ENCODE measurements at places on chromosomes 2 and 18.

DNA sequence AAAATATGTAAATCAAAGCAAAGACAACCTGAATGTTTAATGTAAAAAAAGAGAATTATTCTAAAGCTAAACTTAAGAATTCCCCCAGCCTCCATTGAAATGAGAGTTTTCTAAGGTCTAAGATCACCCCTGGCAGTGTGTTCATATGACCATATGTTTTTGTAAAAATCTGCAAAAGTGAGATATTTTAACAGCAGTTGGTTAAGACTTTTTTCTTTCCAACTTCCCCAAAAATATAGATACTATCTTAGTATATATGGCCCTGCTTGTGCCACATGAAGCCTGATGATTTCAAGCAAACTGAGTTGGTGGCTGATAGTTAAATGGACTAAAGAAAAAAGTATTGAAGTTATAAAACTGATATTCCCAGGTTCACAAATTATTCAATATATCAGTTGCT lies 35.4 kb downstream of the ZNF804A start:
- no peak for DNase-seq

- DNase-seq = no peak
Observed at GRCh38 chr2:143771939-143772338, 642.7 kb downstream of the ARHGAP15 start.

- DNase-seq = no peak
Observed at GRCh38 chr2:221561770-221562169, 10.3 kb downstream of the EPHA4 start.

- no peak for DNase-seq
Observed at GRCh38 chr2:106009096-106009495, 185.0 kb downstream of the UXS1 start.

- DNase-seq = no peak
Observed at GRCh38 chr18:49869354-49869753, 56.0 kb upstream of the ACAA2 start.

DNA sequence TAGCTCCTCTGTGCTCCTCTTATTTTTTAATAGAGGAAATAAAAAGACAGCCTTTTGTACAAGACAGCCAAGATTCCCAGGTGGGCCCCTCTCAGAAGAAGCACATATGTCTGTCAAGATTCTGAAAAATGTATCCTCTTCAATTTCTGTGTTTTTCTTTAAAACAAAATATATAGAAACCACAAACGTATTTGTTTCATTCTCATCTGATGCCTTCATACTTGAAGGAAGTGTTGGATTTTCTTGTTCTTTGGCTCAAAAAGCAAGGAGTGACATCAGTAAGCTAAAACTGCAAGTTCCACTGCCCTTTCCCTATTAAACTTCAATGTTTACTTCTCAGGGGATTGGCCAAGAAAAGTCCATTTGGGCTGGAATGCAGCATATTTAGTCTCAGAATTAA lies 193.8 kb upstream of the OSR1 start:
- DNase-seq = no peak

- no peak for DNase-seq
Observed at GRCh38 chr2:119431976-119432850, 559 bp downstream of the TMEM37 start.

GRCh38 chr2:195162194-195162593 lies 494.8 kb upstream of the SLC39A10 start:
- DNase-seq = no peak

GRCh38 chr18:47606526-47606925 lies 323.9 kb downstream of the SMAD2 start:
- DNase-seq = no peak

- DNase-seq = no peak
Observed at GRCh38 chr2:36351736-36352349, 3.7 kb upstream of the CRIM1 start.

GRCh38 chr18:60018618-60019462 lies 119.0 kb downstream of the PMAIP1 start:
- DNase-seq = no peak

GRCh38 chr2:75562513-75562864 lies 1.8 kb upstream of the EVA1A start:
- DNase-seq = no peak

DNA sequence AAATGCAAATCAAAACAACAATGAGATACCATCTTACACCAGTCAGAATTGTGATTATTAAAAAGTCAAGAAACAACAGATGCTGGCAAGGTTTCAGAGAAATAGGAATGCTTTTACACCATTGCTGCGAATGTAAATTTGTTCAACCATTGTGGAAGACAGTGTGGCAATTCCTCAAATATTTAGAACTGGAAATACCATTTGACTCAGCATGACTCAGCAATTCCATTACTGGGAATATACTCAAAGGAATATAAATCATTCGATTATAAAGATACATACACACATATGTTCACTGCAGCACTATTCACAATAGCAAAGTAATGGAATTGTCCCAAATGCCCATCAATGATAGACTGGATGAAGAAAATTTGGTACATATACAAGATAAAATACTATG lies 516.7 kb downstream of the ERBB4 start:
- DNase-seq = no peak

GRCh38 chr2:23381084-23381483 lies 3.9 kb upstream of the KLHL29 start:
- no peak for DNase-seq

DNA sequence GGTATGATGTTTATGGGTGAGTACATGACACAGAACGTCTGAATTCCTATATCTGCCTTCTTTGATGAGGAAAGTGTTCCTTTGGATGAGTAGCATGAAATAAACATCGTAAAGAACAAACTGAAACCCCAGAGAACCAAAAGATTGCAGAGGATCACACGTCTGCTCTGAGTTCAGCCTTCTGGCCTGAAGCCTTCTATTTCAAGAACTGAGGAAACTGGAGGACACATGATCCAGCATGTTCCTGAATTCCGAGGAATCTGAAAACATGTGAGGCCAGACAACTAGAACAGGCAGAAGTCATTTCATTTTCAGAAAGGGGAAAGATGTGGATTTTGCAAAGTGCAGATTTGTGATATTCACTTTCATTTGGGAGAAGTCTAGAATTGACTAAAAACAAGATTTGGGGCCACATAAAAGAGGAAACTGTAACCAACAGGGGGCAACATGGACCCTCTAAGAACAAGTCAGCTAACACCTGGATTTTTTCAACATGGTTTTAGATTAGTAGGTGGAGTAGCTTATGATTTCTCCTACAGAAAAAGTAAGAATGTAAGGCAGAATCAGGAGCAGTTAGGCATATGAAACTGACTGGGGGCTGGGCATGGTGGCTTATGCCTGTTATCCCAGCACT lies 8.3 kb downstream of the SULT6B1 start:
- DNase-seq = no peak

GRCh38 chr18:78242254-78242643 lies 737.4 kb upstream of the SALL3 start:
- DNase-seq = no peak

DNA sequence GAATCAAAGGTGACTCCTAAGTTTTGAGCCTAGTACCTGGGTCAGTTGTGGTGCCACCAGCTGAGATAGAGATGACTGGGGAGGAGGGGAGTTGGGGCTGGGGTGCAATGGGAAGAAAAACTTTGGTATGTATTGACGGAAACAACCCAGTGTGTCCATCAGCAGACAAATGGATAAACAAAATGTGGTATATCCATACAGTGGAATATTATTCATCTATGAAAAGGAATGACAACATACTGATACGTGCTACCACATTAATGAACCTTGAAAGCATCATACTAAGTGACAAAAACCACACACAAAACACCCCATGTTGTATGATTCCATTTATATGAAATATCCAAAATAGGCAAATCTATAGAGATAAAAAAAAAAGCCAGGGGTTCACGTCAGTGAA lies 41.1 kb upstream of the GPR155 start:
- DNase-seq = no peak

- DNase-seq = no peak
Observed at GRCh38 chr2:101962309-101962708, 29.5 kb upstream of the IL1R2 start.

GRCh38 chr18:34223164-34223892 lies 1.4 kb downstream of the NOL4 start:
- no peak for DNase-seq

- no peak for DNase-seq
Observed at GRCh38 chr18:36640021-36640952, 188.5 kb downstream of the TPGS2 start.

DNA sequence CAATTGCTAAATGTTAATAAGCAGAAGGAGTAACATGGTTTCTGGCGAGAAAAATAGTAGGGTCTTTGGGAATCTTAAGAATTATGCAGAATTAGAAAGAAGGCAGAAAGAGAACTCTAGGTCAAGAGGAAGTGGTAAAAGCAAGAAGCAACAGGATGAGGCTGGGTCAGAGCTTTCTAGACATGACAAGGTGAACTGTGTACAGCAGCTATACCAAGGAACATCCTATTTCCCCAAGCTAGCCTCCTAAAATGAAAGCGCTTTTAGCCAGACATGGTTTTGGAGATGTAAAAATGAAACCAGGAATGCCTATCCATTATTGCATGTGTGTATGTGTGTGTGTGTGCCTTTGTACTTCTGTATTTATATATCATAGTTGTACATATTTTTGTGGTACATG lies 42.3 kb upstream of the STAT1 start:
- DNase-seq = no peak

DNA sequence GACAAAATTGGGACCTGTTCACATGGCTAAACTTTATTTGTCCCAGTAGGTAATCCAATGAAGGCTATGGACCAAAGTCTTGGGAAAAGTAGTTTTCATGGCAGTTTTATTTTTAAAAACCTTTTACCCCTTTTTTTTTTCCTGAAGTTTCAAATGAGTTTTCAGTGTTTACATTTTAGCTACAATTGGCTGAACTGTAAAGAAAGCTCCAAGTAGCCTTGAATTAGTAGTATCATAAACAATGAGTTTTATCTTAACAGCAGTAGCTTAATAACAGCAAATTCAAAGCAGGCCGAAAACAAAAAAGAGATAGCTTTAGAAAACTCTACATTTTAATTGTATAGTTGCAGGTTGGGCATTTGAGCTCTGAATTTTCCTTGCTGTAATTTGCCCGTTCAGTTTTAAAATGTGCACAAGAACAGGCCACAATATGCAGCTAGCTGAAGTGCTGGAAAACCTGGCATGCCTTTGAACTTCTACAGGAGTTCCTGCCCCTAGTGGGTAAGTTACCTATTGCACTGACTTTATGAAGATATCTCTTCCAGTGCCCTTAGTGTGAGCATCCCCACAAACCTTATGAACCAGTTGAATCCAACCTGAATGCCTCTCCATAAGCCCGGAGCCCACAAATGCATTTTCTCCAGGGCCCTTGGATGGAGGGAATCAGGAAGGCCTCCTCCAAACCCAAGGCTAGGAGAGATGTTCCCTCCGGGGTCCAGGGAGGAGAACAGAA lies 106.7 kb downstream of the XRCC5 start:
- no peak for DNase-seq

GRCh38 chr2:218986148-218986761 lies 1.3 kb upstream of the FEV start:
- no peak for DNase-seq

DNA sequence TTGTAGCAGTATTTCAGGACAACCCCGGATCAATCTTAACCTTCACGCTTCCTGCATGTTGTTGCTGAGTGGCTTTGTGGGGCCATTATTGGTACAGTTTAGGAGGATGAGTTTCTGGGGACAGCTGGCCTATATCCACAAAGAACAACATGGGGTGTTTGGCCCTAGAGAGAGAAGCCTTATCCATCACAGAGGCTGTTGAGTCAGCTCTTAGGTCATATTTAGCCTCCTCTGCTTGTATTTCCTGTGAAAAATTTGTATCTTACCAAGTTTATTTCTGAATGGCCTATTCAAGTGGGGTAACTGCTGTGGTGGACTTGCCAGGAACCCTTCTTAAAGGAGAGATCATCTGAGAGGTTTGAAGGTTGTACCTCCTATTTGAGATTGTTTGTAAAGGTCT lies 77.6 kb downstream of the MAP4K4 start:
- no peak for DNase-seq

DNA sequence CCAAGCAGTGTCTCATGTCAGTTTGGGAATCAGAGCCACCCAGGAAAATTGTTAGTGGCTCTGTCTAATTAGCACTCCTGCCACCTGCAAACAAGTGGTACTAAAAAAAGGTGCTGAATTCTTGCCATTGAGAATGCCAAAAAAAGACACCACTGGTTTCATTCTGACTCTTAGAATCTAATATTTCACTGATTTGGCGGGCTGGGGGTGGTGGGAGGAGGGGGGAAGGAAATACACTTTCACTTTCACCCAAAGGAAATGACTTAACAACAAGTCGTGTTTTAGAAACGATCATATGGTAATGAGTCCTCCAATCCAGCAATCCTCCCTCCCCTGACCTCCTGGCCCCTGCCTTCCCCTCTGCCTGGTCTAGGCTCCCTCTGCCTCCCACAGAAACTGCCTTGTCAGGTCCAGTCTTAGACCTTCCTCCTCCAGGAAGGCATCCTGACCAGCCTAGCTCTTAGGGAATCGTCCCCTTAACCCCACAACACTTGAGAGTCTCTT lies 4.4 kb upstream of the KLHL29 start:
- DNase-seq = no peak

DNA sequence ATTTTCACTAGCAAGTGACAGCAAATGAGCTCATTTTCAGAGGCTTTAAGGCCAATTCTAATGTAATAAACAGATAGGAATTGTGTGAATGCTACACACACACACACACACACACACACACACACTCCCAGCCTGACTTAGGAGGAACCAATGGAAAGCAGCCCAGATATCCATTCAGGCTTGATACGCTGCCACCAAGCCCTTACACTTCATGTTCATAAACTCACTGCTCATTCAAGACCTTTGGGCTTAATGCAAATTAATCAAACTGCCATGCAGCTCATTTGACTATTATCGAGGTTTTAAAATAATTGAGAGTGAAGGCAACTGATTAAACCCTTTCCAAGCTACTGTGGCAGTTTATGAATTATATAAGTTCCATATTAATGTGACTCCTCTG lies 298.9 kb upstream of the NCKAP5 start:
- DNase-seq = no peak

DNA sequence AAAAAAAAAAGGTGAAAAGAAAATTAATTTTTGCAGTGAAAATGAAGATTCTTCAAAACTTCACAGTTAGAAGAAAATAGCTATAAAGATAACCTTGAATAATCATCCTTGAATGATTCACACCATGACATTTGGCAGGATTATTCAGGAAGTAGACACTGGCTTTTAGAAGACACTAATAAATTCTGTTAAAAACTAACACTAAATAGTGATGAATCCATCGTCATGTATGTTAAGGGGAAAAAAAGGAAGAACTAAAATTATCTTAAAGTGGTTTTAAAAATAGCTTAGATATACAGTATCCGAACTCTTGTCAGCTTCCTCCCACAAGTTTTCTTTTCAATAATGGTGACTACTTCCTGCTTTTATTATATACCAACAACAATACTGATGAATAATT lies 10.2 kb downstream of the USP37 start:
- DNase-seq = no peak

DNA sequence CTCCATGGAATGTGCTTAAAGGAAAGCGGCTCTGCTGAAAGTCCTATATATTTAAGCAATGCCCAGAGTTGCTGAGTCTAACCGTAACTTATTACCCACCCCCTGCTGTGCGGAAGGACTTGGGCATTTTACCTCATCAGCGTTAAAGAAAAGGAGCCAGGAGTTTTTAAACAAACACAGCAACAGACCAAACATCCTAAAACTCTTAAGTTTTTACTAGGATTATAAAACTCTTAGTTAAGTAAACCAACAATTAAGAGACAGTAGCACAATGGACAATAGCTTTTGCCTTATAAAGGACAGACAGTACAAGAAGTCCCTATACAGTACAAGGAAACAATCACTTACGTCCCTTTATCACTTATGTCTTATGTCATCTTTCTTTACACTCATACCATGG lies 90.2 kb downstream of the ZNF521 start:
- DNase-seq = no peak

Measured in T follicular helper cell (primary cell).